ENCODE measurements at places on chromosomes 16 and 17. TPM values are rescaled to one million over a fixed set of nuclear protein-coding genes. Genes with fewer than 3 reads are reported as not detected.

CCDC92B gene
- polyA plus RNA-seq = 0.13 TPM

DNA sequence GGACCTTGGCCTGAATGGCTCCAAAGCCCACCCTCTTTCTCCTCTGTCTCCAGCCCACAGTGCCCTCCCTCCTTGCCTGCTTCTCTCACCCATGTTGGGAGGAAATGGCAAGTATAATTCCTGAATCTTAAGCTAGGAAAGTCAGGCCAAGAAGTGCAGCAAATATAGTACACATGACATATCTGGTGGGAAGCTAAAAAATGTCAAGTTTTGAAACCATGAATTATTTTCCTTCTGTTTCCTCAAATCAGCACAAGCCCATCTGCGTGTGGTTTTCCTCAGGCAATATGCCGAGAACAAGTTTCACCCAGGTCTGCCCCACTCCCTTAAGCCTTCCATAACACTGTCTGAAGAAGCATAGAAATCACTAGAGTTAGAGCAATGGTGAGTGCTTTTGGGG is 502.8 kb upstream of the CDH11 start:
- no peak for DNase-seq

GRCh38 chr16:14405611-14406537 is 224.2 kb downstream of the PARN start:
- no peak for DNase-seq

GRCh38 chr16:30369938-30370455 is 297 bp downstream of the TBC1D10B start:
- no peak for DNase-seq

CMTM4 gene
- polyA plus RNA-seq = 60.3 TPM

DNA sequence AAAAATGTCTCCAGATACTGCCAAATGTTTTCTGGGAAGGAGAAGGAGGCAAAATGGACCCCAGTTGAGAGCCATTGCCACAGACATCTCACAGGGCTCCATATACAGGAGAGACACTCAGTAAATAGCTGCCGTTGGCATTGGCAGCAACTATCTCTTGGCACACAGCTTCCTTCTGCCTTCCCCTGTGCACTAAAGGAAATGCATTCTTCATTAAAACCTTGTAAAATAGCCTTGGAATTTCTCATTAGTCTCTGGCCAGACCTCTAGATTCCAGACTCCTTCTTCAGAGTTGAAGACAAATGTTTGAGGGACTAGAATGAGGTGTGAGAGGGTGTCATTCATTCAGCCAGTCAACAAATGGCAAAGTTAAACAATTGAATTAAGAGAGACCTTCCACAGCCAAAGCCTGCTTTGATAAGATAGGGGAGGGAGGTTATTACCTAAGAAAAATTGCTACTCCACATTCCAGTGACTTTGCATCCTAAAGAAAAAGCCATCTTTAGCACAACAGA is 223.9 kb upstream of the HS3ST3A1 start:
- no peak for DNase-seq
